Stimulated activated CD4-positive, alpha-beta T cell treated with anti-CD3 and anti-CD28 coated beads, Interleukin-4, amount 100 ng/mL, for 1 hour (primary cell): ENCODE measurements at places on chromosomes 2 and 18.

DNA sequence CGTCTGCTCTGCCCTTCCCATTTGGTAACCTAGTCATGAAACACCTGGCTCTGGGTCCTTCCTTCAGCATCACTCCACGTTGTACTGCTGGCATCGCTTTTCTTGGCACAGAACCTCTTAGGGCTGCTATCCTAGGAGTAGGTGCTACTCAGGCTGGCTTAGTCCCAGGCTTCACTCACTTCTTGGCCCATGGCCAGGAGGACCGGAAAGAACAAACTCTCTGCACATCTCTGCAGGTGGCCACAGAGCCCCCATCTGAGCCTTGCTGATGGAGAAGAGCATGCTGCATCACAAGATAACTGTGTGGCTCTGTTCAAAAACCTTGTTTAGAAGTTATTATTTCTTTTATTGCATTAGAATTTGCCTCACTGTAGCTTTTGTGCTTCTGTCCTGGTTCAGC is 447.2 kb upstream of the TNP1 start:
- DNase-seq: no peak

DNA sequence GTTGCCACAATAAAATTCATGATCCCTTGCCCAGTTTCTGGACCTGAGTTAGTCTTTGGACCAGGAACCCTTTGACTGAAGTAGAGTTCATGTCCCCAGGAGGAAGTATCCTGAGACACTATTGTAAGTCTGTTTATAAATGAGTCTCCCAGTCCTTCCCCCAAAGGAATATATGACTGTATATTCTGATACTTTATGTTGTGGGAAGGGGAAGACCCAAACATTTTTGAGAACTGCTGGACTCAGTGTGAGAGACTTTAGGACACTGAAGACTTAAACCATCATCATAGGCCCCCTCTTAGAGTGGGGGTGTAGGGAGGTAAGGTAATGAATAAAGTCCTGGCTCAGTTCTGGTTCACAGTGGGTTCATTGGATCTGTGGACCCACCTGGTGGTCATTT is 28.6 kb upstream of the CXCR4 start:
- no peak for DNase-seq

- no peak for DNase-seq
These were observed 63.0 kb upstream of the SMAD2 start for GRCh38 chr18:47993409-47993808.

DNA sequence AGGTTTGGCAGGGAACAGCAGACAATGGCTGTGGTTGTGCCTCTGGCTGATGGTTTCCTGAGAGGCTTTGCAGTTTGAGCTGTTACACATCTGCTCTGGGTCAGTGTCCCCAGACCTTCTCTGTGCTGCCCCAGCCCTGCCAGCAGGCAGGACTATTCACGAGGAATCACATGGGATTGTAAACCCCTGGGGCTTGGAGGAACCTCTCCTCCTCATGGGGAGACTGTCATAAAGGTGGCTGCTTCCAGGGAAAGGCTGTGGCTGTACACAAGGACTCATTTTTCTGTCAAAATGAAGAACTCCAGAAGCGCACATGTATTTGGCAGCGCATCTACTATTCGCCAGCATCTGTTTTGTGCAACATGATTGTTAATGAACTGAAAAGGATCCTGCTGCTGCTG is 142.6 kb upstream of the CYP1B1 start:
- DNase-seq: no peak

- DNase-seq: no peak
These were observed 9.9 kb upstream of the PDE11A start for GRCh38 chr2:178082408-178083045.

DNA sequence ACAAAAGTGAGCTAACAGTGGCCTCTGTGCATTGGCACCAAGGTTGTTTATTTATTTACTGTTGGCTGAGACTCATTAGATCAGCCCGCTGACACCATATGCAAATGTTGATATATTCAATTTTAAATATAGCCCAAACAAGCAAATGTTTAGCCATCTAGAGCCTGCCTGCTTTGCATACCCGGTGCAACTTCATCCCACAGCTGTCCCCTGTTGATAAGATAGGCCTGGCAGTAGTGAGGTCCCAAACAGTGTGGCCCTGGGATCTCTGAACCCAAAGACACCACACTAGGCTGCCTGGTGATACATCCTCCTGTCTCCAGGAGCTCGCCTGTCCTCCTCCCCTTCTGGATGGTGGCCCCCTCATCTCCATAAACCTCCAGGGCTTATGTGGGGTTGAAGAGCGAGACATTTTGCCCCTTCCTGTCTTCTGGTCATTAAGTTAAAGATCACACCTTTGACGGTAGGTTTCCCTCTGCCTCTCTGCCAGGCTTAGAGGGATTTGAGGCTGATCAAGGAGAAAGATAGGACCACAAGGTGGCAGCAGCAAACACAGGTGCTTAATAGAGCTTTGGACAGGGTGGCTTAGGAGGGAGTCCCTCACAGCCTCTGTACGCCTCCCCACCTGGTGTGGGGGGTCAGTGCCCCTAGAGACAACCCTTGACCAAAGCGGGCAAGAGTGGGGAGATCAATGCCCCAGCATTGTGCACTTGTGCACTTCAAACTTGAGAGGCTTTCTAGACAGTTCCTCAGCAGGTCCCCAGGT is 23.7 kb upstream of the MYO5B start:
- DNase-seq: peak; percentile 19

DNA sequence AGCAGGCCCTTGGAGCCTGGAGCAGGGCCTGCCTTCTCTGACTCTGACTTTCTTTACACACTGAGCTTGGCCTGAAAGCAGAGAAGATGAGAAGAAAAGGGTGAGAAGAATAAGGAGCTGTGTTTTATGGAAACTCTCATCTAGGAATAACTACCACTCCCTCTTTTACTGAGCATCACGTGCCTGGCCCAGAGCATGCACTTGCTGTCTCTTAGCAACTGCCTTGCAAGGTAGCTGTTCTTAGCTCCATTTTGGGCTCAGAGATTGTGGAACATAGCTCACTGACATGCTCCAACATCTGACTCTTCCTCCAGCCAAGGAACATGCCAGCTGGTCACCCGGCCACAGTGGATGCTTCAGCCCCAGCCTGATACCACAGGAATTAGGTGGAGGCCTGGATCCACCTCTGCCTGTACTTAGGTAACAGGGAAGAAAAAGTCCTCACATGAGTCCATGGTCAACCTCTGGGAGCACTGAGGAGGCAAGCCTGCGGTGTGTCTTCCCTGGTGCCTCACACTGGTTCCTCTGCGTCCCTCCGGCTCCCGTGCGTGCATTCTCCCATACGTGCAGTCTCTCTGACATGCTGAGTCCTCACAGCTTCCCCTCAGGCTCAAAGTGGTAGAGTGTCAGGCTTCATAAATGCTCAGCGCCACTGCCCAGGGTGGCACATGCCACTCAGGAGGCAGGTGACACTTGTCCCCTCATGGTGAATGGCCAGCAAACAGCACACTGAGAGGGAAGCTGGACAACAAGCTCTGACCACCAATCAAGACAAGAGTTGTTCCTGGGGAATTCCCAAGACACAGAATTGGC is 35.7 kb downstream of the AMER3 start:
- DNase-seq: no peak

GRCh38 chr2:100070078-100070477 is 72.3 kb downstream of the AFF3 start:
- no peak for DNase-seq

DNA sequence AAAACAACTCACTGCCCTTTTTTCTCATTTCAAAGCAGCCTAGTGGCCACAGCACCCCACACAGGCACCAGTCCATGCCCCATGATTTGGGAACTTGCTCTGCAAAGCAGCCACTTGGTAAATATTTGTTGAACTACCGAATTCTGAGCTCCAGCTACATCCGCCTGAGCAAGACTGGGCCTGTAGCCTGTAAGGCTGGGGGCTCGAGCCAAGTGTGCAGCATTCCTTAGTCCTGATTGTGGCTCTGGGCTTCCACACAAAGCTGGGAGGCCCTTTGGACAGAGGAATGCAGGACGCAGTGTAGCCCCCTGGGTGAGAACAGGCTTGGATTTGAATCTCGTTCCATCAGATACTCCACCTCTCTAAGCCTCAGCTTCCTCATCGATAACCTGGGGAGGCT is 88.4 kb downstream of the ACTR2 start:
- no peak for DNase-seq

GRCh38 chr2:164739966-164740365 is 101.7 kb downstream of the COBLL1 start:
- DNase-seq: no peak

DNA sequence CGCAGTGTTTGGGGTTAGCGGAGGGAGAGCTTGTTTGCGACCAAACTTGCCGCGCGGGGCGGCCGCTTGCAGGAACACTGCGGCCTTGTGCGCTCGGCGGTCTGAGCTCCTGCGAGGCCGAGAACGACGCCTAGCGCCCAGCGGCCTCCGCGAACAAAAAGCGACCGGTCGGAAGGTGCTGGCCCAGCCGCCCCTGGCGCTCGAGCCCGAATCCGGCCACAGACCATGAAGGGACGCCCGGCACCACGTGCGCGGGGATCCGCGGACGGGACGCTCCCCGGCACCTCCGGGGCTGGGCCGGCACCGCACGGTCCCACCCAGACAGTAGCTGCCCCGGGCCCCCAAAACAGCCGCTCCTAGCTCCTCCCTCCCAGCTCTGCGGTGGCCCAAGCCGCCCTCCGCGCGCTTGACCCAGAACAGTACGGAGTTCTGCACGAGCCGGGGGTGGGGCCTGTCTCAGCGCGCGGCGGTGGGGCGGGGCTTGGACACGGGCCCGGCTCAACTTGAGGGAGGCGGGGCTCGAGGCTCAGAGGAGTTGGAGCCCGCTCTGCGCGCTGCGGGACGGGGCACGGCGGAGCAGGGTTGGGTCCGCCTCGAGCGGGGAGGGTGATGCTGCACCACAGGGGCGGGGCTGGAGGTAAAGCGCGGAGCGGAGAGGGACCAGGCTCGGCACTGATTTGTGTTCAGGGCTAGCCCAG is 664 bp upstream of the IMPA2 start:
- DNase-seq: peak; percentile 95

GRCh38 chr2:197081294-197081693 is 154.8 kb upstream of the PGAP1 start:
- DNase-seq: no peak

DNA sequence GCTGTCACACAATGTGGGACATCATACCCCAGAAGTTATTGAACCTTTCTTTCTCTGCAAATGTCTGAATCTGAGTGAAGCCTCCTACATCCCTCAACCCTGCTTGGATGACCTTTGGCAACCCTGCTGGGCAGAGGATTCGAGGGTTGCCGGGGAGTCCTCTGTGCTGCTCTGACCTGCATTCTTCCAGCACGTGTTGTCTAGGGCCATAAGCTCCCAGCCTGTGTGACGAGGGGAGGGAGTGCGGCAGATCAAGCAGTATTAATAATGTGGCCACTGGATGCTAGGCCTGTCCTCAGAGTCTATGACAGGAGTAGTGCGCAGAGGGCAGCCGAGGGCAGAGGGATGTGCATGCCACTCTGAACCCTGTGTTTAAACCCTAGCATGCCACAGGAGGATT is 58.8 kb downstream of the RPL37A start:
- no peak for DNase-seq

DNA sequence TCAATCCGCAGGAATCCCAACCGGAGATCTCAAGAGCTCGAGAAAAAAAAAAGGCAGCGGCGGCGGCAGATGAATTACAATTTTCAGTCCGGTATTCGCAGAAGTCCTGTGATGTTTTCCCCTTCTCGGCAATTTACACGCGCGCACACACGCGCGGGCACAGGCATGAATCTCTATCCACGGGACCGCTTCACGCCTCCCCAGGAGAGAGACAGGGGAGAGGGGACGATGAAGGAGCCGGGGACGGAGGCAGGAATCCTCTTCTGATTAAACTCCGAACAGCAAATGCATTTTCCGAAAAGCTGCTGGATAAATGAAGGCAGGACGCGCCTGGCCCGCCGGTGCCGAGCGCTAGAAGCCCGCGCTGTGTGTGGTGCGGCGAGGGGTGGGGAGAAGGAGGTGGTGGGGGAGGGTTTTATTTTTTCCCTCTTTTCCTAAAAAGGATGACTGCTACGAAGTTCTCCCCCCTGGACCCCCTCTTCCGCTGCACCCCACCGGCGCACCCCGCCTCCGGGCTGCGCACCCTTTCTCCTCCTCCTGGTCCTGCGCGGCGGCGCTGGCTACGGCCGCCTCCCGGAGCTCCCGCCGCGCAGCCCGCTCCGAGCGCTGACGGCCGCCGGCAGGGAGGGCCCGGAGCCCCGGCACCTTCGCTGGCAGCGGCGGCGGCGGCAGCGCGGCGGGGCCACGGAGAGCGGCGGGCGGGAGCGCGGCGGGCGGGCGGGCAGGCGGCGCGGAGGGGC is at the start of gene BCL2:
Gene BCL2 (minus strand): TSS at position 387 of the 740 bp plus-strand sequence.
- no peak for DNase-seq

DNA sequence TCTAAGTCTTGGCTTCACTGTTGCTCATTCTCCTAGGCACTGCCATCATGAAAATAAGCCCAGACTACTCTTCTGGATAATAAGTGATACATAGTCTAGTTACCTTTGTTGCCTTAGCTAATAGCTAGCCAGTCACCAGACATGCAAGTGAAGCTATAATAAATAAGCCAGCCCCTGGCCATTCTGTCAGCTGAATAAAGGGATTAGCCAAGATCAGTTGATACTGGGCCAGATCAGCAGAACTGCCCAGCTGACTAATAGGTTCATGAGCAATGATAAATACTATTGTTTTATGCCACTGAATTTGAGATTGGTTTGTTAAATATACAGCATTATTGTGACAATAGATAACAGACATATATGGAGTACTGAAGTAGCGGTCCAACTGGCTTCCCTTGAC is 8.0 kb upstream of the C2orf69 start:
- DNase-seq: no peak

DNA sequence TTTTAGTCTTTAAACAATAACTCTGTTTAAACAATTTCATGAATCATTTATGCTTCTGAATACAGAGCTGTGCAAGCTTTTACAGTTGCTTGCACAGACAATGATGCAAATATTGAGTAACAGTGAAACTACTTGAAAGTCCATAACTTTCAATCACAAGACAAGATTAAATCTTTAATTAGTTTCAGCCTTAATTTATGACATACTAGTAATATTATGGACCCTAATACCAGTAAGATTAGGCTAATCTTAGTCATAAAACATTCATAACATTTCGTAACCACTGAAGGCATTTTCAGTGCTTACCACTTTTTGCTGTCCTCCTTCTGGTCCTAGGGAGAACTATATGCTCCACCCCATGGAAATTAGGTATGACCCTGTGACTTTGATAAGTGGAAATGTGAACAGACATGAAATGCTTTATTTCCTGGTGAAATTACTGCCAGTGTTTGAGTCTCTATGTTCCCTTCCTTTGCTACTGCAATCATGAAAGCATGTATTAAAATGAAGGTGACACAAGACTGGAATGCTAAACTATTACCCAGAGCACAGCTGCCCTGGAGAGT is 1.8 kb upstream of the COBLL1 start:
- DNase-seq: no peak

GRCh38 chr2:123720760-123721159 is 304.3 kb upstream of the CNTNAP5 start:
- no peak for DNase-seq
